RPMI7951 (cell line): ENCODE measurements at places on chromosomes 1 and 21.

DNA sequence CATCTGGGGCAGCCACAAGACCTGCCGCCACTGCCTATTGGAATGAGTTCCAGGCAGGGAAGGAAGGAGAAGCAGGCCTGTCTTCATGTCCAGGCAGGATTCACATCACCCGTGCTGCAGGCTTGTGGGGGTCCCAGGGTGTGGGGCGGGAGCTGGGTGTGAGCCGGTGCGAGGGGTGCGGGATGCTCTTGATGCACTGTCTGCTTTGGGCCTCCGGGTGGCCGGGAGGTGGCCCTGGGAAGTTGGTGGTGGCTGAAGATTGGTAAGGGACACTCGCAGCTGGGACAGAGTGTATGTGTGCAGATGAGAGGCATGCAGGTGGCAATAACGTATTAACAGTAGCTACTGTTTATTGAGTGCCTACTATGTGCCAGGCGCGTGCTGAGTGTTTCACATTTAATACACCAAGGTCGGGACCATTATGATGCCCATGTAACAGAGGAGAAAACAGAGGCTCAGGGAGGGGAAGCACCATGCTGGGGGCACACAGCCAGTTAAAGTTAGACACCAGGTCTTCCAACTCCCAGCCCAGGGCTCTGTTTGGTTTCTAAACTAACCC is 3.3 kb downstream of the CROCC start:
- no peak for DNase-seq

GRCh38 chr1:209766051-209766450 is 10.2 kb downstream of the TRAF3IP3 start:
- DNase-seq: no peak

- DNase-seq: no peak
Measured at GRCh38 chr1:167943541-167943940, 6.7 kb upstream of the MPC2 start.

GRCh38 chr21:45055861-45056260 is 18.5 kb upstream of the ADARB1 start:
- DNase-seq: no peak
